ENCODE measurements at places on chromosomes 5 and 9.
A peak's percentile ranks its signal among the peaks of the same experiment; 100 is the strongest.

DNA sequence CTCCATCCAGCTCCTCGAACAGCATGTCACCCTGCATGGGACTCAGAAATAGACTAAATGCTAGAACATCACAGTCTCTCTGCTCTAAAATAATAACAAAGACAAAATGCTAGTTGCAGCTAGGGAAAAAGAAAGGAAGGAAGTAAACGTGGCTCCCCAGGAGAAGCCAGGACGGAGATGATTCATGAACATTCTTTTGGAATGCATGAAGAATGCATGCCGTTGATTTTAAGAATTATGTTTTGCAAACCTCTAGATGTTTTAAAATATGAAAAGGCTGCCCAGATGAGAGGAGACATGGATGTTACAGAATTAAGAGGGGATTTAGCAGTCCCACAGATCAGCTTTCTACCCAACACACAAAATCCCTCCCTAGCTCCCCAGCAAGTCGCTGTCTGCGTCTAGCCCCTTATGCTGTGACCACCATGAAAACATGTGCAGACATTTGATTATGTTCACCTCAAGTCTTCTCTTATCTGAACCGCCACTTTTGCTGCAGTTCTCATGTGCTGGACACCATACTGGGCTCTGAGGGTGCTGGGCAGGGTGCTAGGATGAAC lies 139.4 kb upstream of the LMX1B start:
- no peak for DNase-seq

- DNase-seq: no peak
Measured at GRCh38 chr5:55236800-55237199, 3.4 kb upstream of the CCNO start.

- peak; percentile 35 for DNase-seq
Measured at GRCh38 chr5:80959768-80960442, at the start of gene RASGRF2. Gene RASGRF2, plus strand, starts transcription at chr5:80960363. Its CDS starts 376 bp downstream, at chr5:80960739.

- DNase-seq: no peak
Measured at GRCh38 chr5:24591426-24591825, 53.4 kb downstream of the CDH10 start.

DNA sequence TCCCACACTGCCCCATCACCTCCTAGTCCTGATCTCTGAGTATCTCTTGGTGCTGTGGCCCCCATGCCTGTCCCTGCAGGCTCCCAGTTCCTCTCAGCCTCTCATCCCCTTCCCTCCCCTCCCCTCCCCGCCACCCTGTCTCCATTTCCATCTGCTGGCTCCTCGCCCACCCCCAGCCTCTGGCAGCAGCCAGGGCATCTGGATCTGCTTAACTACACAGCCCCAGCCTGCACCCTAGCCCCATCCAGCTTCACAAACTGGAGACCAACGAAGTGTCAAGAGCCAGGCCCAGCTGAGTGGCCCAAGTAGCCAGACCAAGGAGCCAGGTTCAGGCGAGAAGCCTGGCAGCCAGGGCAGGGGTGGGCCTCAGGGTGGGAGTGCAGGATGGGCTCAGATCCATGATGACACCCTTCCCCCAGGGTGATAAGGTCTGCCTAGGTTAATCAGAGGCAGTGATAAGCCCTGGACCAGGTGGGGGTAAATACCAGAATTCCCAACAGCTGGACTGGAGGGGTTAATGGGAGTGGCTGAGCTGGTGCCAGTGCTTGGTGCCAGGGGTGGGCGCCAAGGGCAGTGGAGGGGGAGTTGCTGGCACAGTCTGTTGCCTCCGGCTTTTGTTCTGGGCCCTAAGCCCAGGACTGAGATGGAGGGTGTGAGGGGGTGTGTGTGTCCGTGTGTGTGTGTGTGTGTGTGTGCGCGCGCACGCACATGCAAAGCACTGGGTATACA lies 2.5 kb downstream of the IL11RA start:
- DNase-seq: peak; percentile 86

DNA sequence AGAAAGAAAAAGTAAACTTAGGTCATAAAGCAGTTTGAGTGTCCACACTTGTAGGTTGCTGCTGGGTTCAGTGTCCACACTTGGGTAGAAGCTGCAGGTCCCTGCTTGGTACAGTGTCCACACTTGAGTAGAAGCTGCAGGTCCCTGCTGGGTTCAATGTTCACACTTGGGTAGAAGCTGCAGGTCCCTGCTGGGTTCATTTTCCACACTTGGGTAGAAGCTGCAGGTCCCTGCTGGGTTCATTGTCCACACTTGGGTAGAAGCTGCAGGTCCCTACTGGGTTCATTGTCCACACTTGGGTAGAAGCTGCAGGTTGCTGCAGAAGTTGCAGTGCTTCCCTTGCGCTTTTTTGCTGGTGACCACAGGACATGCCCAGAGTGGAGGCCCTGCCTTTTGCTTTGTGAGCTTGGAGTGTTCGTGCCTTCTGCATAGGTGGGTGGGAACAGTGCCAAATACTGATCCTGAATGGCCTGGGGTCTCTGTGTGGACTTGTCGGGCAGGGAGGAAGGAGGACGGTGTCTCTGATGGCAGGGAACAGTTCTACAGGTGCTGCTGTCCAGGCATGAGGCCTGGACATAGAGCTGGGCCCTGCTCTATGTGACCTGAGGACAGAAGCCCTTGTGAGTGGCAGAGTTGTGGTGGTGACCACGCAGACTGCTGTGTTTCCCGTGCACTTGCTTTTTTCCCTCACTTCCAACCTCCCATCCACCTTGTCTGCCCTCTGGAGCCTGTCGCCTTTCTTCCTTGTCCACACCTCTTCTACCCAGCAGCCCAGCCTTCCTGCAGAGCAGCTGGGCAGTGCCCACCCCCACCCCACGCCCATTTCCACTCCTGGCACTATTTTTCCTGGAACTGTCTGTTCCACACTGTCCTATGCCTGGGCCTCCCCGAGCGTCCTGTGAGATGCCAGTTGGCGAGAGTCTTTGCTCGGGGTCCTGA lies 120.8 kb downstream of the EHMT1 start:
- no peak for DNase-seq

GRCh38 chr5:148085310-148085709 lies 21.5 kb downstream of the SPINK5 start:
- DNase-seq: no peak

GRCh38 chr9:107648153-107648715 lies 158.7 kb upstream of the KLF4 start:
- DNase-seq: no peak
